Glutamatergic neuron (in vitro differentiated cells): ENCODE measurements at places on chromosomes 12 and 14.
A peak's percentile ranks its signal among the peaks of the same experiment; 100 is the strongest.

DNA sequence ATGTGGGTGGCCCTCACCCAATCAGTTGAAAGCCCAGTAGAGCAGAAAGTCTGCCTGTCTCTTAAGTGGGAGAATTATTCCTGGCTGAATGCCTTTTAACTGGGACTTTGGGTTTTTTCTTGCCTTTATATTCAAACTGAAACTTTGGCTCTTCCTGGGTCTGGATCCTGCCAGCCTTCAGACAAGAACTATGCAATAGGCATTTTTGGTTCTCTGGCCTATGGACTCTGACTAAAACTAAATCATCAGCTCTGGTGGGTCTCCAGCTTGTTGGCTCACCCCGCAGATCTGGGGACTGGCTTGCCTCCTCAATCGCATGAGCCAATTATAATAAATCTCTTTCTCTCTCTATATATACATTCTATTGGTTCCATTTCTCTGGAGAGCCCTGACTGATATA is 173.0 kb upstream of the IGF1 start:
- no peak for DNase-seq

- DNase-seq: no peak
These were observed 367.3 kb downstream of the C12orf50 start for GRCh38 chr12:87661786-87662377.

DNA sequence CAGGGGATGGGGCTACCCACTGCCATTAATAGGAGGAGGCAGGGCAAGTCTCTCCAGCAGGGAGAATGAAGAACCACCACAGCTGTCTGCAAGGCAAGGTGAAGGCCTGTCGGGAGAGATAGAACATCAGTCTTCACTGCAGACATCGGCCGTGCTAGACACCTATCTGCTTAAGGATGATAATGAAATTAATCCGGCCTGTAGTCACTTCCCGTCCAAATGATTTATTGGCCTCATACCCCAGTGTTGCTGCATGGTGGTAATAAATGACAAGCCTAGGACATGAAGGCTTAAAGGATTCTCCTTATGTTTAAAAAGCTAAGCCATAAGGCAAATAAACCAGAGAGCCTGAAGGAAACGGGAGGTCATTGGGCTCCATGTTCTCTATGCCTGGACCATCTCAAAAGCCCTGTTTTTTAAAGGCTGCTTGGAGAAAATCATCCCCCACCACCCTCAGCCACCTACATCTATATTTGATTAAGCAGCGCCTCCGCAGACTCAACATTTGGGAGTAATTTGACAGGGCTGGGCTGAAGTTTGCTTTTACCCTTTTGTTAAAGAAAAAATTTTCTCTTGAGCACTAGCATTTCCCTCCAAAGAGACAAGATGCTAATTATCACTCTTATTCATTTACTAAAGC is 137.7 kb downstream of the PLXNC1 start:
- DNase-seq: no peak

DNA sequence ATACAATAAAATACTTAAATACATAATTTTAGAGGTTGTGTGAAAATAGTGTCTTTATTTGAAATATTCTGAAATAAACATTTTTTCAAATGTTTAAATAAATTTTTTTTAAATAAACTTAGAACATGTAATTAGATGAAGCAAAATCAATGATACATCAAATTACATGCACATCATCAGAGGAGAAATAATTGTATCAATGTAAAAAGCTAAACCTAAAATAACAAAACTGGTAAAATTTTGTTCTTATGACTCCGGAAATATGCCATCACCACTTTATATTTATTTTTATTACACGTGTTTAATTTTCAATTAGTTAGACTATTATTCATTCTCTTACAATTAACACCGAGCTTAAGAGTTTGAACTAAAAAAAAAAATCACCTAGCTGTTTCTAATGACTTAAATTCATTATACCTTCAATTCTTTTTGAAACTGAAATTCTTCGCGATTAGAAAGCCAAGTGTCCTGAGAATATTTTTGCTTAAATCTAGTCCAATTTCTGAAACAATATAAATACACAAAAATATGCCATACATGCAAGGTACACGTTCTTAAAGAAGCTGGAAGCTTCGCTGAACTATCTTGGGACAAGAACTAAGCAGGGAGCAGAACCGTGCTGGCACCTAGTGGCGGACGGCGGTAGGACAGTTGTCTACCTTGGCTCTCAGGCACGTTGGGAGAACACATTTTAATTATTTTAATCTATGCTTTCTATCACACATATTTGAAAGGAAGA is 230.5 kb downstream of the SLC25A21 start:
- peak; percentile 87 for DNase-seq

DNA sequence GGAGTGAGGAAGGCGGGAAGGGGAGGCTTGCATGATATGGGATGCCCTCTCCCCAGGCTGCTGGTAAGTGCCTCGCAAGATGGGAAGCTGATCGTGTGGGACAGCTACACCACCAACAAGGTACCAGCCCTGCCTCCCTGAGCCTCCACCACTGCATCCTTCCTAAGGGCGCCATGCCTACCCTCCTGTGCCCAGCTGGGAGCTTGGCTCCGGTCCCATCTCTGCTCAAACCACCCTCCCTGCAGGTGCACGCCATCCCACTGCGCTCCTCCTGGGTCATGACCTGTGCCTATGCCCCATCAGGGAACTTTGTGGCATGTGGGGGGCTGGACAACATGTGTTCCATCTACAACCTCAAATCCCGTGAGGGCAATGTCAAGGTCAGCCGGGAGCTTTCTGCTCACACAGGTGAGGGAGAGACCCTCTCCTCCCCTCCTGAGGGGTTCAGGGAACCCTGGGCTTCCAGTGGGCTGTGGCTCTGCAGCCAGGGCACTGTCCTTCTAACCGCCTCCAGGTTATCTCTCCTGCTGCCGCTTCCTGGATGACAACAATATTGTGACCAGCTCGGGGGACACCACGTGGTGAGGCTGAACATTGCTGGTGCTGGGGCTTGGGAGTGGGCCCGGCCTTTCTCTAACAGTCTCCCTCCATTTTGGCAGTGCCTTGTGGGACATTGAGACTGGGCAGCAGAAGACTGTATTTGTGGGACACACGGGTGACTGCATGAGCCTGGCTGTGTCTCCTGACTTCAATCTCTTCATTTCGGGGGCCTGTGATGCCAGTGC is 2.6 kb downstream of the GNB3 start:
- no peak for DNase-seq

- DNase-seq: no peak
These were observed 192.8 kb downstream of the GRIN2B start for GRCh38 chr12:13788626-13789025.

GRCh38 chr14:77377502-77377844 is 294 bp downstream of the SAMD15 start:
- no peak for DNase-seq

DNA sequence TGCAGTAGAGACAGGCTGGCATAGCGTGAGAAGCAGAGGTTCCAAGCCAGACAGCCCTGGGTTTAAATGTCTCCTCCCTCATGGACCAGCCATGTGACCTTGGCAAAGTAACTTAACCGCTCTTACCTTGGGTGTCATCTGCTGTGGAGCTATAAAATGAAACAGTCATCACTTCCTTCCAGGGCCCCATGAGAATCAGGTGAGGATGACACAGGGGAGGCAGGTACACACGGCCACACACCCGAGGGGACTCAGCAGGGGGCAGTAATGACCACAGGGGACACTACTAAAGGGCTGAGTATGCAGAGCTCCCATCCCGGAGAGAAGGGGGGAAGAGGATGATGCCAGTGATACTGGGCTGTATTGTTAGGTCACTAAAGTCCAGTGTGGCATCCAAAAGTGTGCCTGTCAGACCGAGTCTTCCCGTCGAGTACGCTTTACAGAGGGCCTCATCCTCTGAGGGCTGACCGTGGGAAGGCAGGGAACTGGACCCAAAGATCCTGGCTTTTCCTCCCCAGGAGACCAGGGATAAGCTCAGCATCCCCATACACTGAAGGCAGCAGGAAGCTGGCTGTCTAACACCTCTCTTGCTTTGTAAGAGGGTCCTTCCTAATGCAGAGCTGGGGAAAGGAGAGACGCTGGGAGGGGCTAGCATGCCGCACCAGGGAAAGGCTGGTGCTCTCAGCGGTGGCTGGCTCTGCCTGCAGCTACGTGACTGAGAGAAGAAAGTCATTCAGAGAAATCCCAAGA is 94.2 kb downstream of the SINHCAF start:
- DNase-seq: no peak

DNA sequence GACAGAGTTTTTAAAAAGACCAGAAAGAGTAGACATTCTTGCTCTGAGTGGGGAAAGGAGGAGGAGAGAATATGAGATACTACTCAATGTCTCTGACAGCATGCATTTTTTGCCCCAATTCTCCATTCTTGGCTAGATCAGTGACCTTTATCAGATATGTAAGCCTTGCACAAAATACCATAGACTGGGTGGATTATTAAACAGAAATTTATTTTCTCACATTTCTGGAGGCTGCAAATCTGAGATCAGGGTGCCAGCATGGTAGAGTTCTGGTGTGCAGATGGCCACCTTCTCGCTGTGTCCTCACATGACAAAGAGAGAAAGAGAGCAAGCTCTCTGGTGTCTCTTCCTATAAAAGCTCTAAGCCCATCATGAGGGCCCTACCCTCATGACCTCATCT is 38.6 kb downstream of the ANKS1B start:
- no peak for DNase-seq

GRCh38 chr14:76678244-76678800 is 82.9 kb upstream of the VASH1 start:
- no peak for DNase-seq

DNA sequence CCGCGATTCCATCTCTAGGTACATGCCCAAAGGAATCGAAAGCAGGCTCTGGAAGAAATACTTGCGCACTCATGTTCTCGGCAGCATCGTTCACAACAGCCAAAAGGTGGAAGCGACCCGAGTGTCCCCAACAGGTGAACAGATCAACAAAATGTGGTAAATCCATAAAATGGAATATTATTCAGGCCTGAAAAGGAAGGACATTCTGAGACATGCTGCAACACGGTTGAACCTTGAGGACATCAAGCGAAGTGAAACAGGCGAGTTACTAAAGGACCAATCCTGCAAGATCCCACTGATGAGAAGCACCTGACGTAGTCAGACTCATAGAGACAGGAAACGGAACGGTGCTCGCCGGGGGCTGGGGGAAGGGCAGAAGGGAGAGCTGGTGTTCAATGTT is 17.5 kb upstream of the DIO3 start:
- no peak for DNase-seq

- DNase-seq: no peak
These were observed 11.7 kb downstream of the SP1 start for GRCh38 chr12:53391724-53392123.

DNA sequence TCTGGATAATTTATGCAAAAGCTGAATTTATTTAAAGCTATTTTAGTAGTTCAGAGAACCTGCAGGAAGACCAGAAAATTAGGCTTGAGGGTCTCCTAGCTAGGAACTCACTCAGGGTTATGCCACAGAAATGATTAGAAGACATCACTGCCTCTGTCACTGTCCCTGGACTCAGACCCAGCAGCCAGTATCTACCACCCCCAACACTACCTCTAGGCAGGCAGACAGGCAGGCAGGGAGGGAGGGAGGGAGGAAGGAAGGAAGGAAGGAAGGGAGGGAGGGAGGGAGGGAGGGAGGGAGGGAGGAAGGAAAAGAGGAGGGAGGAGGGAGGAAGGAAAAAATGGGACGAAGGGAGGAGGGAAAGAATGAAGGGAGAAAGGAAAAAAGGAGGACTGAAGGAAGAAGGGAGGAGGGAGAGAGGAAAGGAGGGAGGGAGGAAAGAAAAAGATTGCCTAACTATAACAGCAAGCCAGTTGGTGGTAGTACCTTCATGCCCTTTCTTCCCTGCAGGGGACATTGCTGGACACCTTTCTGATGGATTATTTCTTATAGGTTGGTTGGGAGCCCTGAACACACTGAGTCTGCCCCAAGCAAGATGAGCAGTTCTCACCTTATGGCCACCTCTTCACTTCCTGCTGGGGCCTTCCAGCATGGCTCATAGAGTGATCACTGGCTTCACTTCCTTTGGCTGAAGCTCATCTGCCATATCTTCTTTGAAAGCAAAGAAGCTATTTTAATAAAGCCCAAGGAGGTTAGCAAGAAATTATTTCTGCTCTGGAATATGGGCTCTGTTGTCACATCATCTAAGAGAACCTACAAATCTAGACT is 49.7 kb downstream of the KICS2 start:
- no peak for DNase-seq

GRCh38 chr14:64232095-64232838 is 61.9 kb downstream of the ESR2 start:
- DNase-seq: no peak

GRCh38 chr12:38350342-38351174 is 34.0 kb downstream of the ALG10B start:
- no peak for DNase-seq

DNA sequence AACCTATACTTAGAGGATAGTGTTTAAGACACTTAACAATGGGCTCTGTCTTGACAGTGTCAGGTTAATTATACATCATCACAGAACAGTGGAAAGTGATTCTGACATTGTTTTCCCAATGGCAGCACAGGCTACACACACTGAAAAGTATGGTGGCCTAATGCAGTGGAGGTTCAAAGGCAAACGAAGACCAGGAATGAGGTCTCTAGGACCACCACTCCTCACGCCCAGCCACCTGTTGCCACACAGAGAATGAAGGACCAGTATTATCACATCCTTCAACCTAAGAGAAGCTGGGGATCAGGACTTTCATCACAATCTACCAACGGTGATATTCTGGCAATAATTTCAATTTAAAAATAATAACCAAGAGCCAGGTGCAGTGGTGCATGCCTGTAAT is 34.5 kb upstream of the CDK2AP1 start:
- DNase-seq: no peak

- DNase-seq: no peak
These were observed 118.0 kb upstream of the G2E3 start for GRCh38 chr14:30440961-30441360.

- no peak for DNase-seq
These were observed 13.0 kb upstream of the NELL2 start for GRCh38 chr12:44889162-44889561.

DNA sequence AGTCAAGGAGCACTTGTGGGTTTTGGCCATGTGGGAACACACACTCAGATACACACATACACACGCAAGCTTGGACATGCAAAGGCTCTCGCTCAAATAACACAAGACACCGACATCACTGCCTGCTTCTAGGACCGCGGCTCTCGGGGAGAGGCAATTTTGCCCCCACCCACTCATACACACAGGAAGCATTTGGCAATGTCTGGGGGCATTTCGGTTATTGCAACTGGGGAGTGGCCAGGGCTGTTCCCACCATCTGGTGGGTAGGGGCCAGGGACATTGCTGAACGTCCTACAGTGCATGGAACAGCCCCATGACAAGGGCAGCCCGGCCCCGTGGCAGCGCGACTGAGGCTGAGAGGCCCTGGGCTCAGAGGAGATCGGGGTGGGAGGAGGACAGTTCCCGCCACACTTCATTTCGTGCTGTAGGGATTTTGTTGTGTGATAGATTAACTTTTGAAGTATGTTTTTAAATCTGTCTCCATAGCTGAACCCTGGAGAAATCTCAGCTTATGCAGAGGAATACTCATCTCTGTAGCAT is 35.6 kb downstream of the RIMBP2 start:
- DNase-seq: no peak

GRCh38 chr12:43578782-43579181 is 26.8 kb upstream of the ADAMTS20 start:
- no peak for DNase-seq
